Stimulated activated memory B cell treated with anti-CD40 and anti-IgM and Interleukin-4, amounts not matched to agents 10 μg/mL and 1 μg/mL and 100 μg/mL, for 72 hours (primary cell): ENCODE measurements at places on chromosomes 5 and 9.

GRCh38 chr9:105994970-105995369 is 300.6 kb downstream of the TMEM38B start:
- peak; percentile 56 for ATAC-seq

- ATAC-seq: no peak
These were observed 8.2 kb downstream of the HSPB3 start for GRCh38 chr5:54463713-54464112.

GRCh38 chr5:52743012-52743411 is 44.7 kb upstream of the ITGA1 start:
- no peak for ATAC-seq

GRCh38 chr9:122821278-122821943 is 7.0 kb downstream of the PDCL start:
- no peak for ATAC-seq

DNA sequence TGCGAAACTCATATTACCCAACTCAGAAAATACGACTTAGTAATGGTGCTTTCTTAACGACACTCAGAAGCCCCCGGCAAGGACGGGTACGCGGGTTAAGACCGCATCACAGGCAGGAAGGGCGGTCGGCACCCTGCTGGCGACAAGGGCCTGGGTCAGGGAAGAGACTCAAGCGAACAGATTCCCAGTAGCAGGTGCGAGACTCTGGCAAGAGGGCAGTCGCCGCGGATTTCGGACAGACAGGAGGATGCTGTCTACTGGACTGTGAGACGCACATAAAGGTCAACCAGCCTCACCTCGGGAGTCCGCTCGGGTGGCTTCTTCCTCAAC is 398 bp downstream of the RAPGEF6 start:
- ATAC-seq: peak; percentile 60

DNA sequence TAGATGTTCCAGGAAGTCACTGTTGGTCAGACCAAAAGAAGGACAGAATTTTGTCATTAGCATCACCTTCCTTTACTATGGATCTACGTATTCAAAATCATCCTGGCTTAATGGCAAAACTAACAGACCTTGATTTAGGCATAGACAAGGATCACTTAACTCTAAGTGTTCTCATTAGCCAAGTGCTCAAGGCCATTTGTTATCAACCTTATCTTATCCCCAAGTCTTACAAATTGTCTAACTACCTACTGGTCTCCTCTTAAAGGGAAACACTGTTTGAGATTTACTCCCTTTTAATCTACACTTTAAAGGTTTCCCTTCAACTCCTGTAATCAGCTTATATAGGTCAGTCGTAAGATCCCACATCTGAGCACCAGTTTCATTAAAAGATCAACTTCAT is 1197.5 kb upstream of the C9orf72 start:
- ATAC-seq: no peak

GRCh38 chr9:98686961-98687855 is 21.5 kb downstream of the GABBR2 start:
- ATAC-seq: no peak

DNA sequence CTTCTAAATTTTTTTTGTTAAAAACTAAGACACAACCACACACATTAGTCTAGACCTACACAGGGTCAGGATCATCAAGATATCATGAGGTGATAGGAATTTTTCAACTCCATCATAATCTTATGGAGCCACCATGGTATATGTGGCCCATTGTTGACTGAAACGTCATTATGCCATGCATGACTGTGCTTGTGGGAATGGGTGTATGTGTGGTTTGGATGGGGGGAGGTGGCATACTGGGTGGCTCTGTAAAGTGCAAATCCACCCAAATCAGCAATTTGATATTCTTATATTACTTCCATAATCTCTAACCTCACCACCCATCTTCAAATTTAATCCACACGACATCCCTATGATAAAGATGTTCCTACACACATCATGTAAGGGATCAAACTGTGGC is 21.0 kb downstream of the ADRB2 start:
- ATAC-seq: no peak

DNA sequence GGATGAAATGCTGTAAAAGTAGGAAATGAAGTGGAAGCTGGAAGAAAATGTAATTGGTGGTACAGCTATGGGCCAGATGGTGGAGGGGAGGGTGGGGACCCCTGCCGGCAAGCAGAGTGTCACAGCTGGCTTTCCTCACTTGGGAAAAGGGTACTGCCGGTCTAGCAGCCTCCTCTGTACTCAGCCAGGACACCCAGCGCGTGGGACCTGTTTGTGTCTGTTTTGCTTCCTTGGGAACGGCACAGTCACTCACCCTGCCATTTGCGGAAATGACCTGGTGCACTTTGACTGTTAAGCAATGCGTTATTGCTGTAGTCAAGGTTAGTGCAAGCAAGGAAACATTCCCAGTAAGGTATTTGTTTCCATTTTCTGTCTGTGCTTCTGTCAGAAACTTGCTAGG is 10.1 kb downstream of the TMEM252 start:
- ATAC-seq: no peak

DNA sequence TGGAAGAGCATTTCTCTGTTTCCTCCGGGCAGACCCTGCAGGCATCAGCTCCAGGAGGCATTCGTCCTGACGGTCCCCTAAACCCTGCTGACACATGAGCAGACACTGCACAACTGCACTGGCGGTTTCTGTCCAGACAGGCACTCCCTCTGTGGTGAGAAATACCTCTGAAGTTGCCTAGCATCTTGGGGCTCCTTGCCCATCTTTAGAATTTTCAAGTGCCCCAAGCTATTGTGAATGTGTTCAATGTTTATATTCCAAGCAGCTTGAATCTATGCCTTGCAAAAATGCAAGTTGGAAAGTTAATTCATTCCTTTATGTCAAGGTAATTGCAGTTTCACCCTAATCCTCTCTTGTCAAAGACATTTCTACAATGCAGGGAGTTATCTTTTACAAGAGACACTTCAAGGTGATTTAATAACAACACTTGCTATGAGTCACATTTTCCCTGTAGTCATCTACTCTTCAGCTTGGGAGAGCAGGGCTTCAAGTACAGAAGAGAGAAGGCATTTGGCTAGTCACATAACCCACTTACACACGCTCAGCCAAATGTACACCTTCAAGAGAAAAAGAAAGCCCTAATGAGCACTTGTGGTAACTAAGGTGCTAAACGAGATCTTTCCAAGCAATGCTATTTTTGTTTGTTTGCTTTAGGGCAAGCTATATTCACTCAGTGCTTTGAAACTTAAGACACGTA is 302.5 kb downstream of the MLLT3 start:
- ATAC-seq: no peak

GRCh38 chr9:134112561-134112960 is 23.3 kb upstream of the WDR5 start:
- no peak for ATAC-seq

- no peak for ATAC-seq
These were observed 963.0 kb upstream of the DMAC1 start for GRCh38 chr9:8762479-8763085.
